ENCODE measurements at places on chromosomes 3 and 15.

DNA sequence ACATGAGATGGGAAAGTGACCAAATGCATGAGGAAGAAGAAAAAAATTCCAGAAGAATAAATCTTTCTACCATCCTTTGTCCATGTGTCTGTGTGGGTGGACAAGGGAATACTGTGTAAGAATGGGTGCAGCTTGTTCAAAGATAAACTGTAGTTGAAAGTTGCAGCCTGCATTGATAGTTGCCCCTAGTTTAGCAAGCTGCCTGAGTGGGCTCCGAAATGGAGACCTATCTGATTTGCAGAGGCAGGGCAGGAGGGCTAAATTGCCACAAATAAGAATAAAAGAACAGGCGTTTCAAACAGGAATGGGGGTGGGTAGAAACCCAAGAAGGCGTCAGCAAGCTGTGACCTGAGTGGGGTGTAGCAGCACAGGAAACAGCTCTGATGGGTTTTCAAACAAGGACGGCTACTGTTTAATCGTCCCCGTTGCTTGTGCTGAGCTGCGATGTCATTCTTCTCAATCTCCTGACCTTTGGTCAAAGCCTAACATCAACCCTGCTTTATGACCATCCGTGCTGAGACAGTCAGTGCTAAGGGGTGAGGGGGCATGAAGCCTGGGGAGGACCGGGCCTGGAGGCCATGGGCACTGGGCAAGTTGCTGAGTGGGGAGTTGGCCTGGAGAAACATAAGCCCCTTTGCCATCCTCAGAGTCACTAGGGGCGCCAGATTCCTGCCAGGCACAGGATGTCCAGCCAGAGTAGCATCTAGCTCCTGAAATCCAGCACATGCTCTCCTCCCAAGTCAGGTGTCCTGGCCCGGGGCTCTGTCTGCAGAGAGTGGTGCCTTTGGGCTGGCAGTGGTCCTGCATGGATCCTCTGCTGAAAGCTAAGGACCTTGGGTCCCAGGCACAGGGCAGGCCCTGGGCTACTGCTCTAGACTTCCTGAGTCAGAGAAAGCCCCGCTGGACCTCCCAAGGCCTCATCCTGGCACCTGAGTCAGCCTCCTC lies 19.2 kb upstream of the C15orf39 start:
- DNase-seq: no peak

DNA sequence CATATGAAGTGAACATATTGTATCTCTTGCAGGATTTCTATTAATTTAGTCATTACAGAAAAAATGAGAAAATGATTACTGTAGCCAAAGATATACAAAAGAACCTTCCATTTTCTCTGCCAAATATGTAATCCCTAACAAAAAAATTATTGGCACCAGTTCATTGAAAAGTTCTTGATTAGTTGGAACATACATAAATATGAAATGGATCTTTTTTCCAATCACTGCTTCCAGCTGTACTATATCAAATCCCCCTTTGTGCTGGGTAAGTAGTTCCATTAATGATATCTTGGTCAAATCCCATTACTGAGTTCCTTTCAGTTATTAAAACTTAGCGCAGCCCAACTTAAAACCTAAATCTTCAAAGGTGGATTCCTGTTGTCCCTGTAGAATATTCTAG lies 263.8 kb downstream of the SLC9A9 start:
- no peak for DNase-seq

DNA sequence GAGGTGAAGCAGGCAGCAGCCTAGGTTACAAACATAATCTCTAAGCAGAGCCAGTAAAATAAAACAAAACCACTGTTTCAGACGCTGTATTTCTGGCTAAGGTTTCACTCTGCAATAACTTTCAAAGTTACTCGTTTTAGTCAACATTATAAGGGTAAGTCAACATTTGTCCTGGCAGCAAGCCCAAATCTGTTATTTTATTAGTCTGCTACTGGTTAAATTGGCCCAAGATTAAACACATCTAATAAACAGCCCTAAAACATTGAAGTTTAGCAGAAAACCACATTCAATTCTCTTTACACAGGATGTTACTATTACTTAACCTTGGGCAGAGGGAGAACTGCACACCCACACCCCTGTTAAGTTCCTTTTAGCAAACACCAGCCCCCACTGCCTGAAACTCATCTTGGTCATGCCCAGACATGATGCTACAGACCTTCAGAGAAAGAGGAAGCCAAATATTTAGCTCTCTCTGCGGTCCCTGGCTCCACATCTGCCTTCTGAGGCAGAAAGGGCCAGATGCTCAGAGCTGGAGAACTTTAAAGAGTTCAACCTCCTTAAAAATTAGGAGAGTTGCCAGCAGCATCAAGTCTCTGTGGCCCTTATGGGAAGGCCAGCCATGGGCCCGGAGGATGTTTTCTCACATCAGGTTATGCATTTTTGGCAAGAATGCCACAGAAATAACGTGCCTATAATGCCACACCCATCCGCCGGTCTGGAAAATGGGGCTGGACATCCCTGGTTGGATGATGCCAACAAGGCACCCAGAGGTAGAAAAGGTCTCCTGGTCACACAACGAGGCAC lies 17.9 kb downstream of the ARHGEF3 start:
- no peak for DNase-seq

GRCh38 chr3:183774631-183775030 lies 50.7 kb downstream of the MAP6D1 start:
- DNase-seq: no peak

GRCh38 chr3:120907659-120908029 lies 361 bp upstream of the STXBP5L start:
- DNase-seq: no peak

- no peak for DNase-seq
Measured at GRCh38 chr3:62655691-62656063, 219.5 kb downstream of the CADPS start.

DNA sequence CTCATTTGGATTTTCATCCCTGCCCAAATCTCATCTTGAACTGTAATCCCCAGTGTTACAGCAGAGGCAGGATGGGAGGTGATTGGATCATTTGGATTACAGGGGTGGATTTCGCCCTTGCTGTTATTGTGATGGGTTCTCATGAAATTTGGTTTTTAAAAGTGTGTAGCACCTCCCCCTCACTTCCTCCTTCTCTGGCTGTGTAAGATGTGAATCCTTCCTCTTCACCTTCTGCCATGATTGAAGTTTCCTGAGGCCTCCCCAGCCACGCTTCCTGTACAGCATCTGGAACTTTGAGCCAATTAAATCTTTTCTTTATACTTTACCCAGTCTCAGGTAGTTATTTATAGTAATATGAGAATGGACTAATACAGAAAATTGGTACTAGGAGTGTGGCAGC lies 316.8 kb downstream of the PLCL2 start:
- DNase-seq: no peak

DNA sequence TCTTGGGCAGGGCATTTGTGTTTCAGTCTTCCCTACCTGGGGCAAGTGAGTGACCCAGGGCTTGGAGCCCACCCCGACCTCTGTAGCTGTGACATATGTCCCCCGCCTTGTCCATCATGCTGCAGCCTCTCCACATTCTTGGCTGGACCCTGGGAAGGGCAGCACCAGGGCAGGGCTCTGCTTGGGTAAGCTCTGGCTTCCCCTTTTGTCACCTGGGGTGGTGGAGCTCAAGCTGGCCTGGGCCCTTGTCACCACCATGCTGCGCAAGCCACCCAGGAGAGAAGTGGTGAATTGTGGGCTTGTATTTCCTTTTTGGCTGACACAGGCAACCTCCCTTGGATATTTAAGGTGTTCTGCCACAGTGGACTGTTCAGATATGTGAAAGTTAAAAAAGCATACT lies 29.3 kb downstream of the SPSB4 start:
- no peak for DNase-seq

GRCh38 chr3:129822241-129822640 lies 71.3 kb downstream of the TMCC1 start:
- DNase-seq: no peak

DNA sequence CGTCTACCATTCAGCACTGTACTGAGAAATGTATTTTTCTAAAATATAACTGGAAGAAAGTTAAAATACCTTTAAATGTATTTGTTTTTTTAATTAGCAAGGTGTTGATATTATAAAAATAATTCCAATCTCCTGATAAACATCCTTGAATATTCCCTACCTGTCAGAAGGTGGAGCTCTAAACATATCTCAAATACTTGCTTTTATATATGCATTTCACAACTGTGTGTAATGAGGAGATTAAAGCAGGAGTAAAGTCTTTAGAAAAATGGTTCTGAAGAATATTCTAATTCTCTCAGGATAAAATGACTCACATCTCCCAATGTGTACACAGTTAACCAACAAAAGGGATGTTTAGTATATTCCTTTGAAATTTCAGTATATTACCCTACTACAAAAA lies 422.7 kb downstream of the PLCL2 start:
- DNase-seq: no peak

DNA sequence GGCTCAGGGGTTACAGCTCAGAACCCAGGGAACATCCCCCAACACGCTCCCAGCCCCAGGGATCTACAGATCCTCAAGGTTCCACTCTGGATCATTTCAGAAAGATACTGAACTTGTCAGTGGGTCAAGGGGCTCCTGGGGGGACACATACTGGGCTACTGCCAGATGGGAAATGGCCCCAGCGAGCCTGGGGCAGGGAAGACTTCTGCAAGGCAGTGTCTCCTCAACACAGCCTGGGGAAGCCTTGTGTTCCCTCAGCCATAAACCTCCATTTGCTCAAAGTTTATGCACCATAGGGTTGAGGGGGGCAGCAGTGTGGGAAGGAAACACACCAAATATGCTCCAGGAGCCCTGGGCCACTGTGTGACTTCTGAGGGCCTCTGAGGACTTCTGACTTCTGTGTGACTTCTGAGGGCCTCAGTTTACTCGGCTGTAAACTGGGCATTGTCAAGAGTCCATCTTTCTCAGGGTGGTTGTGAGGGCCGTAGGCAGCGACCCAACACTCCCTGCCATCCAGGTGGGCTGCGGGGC lies 58.4 kb downstream of the IQSEC1 start:
- DNase-seq: no peak

DNA sequence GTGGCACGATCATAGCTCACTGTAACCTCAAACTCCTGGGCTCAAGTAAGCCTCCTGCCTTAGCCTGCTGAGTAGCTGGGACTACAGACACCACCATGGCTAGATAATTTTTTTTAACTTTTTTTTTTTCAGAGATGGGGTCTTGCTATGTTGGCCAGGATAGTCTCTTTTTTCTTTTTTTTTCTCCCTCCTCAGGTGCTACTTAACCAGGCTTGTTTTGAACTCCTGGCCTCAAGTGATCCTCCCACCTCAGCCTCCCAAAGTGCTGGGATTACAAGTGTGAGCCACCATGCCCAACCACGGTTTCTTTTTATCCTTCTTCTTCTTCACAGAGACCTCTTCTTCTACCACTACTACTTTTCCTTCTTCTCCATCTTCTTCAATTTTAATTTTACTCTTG lies 53.8 kb upstream of the MAP4 start:
- no peak for DNase-seq

- no peak for DNase-seq
Measured at GRCh38 chr15:31606931-31607497, 280.4 kb downstream of the KLF13 start.

GRCh38 chr3:197522881-197523441 lies 32.8 kb downstream of the BDH1 start:
- no peak for DNase-seq

GRCh38 chr3:157079676-157080369 lies 80.1 kb downstream of the CCNL1 start:
- DNase-seq: no peak

DNA sequence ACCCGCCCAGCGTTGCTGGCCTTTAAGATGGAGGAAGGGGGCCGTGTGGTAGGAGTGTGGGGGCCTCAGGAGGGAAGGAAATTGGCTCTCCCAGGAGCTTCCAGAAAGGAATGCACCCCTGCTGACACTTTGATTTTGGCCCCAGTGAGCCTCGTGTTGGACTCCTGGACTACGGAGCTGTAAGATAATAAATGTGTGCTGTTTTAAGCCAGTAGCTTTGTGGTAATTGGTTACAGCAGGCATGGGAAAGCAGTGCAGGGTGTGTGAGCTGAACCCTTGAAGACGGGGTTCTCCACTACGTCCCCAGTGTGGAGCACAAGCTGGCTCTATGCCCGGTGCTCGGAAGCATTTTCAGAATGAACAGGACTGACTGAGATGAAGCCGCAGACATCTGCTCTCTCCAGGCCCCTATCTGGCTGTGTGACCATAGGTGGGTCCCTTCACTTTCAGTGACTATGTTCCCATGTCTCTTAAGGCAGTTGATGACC lies 22.9 kb upstream of the CGNL1 start:
- DNase-seq: no peak

DNA sequence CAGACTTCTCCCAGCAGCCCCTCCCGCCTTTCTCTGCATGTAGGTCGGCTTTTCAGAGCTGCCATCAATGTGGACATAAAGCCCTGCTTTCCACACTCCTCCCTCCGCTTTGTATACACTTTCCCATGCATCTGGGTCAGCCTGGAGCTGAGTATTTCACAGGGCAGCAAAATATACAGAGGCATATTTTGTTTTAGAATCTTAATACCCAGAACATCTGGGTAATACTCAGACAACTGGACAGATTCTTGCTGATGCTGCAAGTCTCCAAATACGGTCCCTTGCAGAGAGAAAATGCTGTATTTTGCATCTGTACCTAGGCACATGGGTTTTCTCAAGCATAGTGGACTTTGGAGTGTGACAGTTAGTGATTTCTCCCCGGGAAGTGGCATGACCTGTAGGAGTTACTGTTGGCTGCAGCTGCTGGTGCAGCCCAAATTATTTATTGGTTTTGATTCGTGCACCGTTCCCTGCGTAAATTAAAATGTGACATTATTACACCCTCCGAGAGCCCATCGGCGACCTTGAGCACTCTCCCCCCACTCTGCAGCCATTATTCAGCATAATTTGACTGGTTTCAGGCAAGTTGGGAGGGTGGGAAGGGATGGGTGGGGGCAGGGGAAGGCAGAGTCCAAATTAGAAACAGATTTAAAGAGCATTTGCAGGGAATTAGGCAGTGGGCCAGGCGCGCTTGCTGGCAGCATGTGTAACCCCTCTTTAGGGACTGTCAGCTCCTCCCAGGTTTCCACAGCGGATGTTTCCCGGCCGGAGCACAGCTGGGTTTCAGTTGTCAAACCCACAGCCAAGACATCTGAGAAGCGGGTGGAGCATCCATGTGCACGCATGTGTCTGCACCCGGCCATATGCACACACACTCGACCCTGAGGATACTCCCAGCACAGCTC lies 100.8 kb downstream of the CPN2 start:
- DNase-seq: peak; percentile 95

DNA sequence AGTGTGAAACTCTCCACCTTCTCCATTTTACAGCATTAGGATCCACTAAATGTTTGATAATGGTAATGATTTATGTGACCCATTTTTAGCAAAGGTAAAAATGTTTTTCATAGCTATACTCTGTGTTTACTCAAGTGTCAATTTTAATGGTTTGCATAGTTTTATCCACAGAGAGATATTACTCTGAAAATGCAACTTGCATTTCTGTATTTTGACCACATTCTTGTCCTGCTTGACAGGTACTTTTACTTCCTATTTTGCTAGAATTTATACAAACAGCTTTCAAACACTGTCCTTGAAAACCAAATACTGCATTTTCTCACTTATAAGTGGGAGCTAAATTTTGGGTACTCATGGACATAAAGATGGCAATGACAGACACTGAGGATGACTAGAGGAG lies 62.9 kb downstream of the SERPINI1 start:
- no peak for DNase-seq
